ENCODE measurements at places on chromosomes 4 and X. TPM values are rescaled to one million over a fixed set of nuclear protein-coding genes. Genes with fewer than 3 reads are reported as not detected.

- DNase-seq = no peak
Observed at GRCh38 chr4:6910340-6910959, 824 bp downstream of the TBC1D14 start.

DNA sequence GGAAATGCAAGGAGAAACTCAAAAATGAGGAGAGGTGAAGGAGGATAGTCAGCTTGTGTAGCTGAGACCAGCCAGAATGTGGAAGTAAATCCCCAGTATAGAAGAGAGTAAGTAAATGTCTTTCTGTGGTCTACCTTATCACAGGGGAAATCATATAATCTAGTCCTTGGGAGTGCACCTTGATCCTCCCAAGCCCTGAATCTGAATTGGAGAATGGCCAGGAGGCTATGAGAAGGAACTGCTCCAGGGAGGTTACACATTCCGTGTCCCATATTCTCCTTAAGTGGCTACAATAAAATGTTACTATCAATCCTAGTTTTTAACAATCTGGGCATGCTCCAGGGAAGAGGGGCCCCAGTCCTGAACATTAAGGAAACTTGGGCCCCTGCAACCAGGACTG, 10.8 kb downstream of the AGTR2 start:
- no peak for DNase-seq

OPRPN gene
- not detected for total RNA-seq

ADGRL3 gene
- 6.6 TPM for total RNA-seq

UGT2A3 gene
- not detected for total RNA-seq

PARM1 gene
- 41.1 TPM for total RNA-seq

DNA sequence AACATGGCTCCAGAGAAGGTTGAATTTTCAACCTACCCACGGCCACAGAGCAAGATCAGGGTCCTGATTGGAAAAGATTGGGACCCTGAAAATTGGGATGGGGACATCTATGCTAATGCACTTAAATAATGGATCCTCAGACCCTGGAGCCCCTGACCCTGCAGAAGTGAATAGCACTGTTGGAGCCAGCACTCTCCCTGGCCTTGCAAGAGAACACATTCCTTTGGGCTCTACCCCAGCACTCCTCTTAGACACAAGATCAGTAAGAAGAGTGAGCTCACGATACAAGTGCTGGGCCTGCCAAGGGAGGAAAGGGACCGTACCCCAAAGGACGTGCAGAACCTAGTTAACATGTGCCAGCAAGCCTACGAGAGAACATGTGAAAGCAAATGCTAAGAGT, 19.9 kb downstream of the CXCL13 start:
- no peak for DNase-seq

DNA sequence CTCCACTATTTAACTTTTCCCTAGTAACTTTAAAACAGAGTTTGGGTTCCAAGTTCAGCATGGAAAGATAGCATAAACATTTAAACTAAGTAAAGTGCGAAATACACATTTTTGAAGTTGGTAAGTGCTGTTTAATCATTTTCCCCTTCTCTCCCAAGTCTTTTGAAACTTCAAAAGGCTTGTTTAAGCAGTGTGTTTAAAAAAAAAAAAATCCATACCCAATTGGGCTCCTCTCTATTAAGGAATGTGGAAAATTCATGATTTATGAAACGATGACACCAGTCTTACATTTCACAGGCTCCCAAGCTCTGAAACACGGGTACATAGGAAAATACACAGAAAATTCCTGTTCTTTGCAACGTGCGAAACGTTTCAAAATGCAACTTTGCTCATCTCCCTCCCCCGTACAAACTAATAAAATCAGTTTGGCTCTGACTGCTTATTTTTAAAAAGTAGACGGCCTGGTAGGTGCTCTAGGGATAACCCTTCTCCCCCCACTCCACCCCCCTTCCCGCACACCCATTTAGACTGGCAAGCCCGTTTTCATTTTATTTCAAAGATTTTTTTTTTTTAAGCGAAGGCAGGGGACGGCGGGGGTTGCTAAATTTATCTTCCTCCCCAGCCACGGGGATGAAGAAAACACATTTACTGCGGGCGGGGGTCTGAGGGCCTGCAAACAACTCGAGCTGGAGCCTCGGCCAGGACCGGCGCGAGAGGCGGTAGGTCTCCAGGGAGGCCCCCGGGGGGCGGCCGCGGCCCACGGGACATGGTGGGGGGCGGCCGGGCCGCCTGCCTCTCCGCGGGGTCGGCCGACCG, 786 bp upstream of the ZFX start:
- peak; percentile 17 for DNase-seq

VCX2 gene
- not detected for total RNA-seq

MAGEB2 gene
- not detected for total RNA-seq

NDUFB11 gene
- 61.0 TPM for total RNA-seq

TENM3 gene
- total RNA-seq = 8.8 TPM

CT45A1 gene
- not detected for total RNA-seq

SOWAHD gene
- total RNA-seq = 1.9 TPM

All from breast epithelium (tissue), 4 donors.